GM04504 (cell line): ENCODE measurements at places on chromosomes 11 and 22.

- no peak for DNase-seq
These were observed 38.3 kb downstream of the NCAM1 start for GRCh38 chr11:112999520-112999919.

DNA sequence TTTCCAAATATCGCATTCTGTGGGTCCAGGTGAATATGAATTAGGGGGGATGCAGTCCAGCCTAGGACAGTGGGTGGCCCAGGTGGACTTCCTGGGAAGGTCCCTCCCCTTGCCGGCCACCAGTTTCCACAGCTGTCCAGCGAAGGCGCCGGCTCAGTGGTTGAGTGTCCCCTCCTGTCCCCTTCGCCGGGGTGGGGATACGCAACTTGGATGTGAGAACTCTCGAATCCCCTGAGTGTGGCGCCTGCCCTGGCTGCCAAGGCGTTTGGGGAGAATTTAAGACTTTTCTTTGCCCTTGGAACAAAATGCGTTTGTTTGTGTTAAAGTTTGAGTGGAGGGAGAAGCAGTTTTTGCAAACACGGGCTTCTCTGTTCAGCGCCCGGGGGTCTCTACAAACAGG, 123.7 kb downstream of the KCNQ1OT1 start:
- no peak for DNase-seq

GRCh38 chr11:64122411-64123410, 43.2 kb downstream of the MACROD1 start:
- no peak for DNase-seq

- DNase-seq, result no peak
These were observed 30.1 kb upstream of the CECR2 start for GRCh38 chr22:17339095-17339693.

GRCh38 chr11:87150936-87151335, 113.2 kb downstream of the TMEM135 start:
- DNase-seq, result no peak

GRCh38 chr22:39266398-39267030, 21.7 kb upstream of the PDGFB start:
- DNase-seq, result no peak

DNA sequence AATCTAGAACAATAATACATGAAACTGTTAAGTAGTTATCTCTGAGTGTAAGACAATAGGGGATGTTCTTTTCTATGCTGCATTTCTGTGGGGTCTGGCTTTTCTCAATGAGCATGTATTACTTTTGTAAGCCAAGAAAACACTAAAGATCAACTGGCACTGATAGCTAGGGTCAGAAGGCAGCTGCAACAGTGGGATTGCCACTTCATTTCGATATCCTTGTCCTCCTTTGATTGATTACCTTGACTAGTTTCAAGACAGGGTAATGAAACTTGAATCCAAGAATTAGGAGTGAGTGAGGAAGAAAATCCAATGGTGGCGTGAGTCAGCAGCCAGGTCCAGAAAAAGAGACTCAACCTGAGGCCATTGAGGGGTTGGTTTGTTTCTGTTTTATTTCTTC, 46.5 kb downstream of the FEZ1 start:
- DNase-seq, result no peak

DNA sequence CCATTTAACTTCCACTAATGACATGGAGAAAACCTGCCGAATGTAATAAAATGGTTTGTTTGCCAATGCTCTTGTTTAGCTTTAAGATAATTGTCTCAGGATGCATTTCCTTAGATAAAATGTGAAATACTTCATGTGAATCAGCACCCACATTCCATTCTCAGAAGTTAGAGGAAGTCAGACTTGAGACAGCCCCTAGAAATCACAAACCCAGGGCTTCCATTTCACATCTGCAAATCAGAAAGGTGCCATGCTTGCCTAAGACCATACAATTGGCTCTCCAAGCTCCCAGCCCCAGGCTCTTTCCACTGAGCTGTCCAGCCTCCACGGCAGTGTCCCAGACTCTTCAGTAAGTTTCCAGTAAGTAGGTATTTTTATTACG, 35.6 kb upstream of the ADORA2A start:
- DNase-seq, result peak; percentile 50

DNA sequence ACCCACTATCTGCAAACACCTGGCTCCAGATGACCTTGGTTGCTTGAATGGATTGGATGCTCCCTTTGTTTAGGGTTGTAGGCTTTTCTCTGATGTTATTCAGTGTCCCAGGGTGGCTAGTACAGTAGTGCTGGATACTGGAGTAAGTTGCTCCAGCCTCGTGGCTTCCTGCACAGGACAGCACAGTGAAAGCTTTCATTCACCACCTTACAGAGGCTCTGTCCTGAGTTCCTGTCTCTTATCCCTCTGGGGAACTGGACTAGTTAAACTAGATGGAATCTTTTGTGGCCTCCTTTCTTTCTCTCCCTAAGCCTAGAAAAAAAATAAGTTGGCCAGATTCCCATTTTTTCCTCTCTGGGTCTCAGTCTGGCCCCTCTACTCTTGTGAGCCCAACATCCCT, 42.6 kb downstream of the MRPL48 start:
- no peak for DNase-seq

- DNase-seq, result no peak
These were observed 1.2 kb upstream of the PDE3B start for GRCh38 chr11:14642453-14642852.

DNA sequence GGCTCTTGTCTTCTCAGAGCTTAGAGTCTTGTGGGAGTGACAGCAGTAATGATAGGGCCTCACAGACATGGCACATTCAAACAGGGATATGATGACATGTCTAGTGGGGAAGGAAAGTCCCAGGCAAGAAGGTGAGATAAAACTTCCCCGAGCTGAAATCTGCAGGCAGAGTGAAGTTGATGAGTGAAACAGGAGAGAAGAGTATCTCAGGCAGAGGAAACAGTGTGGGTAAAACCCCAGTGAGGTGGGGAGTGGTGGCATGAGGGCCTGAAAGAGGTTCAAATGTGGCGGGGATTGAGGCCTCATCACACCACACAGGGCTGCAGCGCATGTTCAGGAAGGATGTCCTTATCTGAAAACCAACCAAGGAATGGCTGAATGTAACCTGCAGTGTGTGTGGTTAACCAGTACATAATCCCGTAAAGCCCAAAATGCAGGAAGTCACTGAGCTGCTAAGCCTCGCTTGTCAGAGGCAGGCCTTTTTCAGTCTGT, 153.8 kb upstream of the E2F8 start:
- DNase-seq, result no peak

- no peak for DNase-seq
These were observed 23.4 kb upstream of the CLNS1A start for GRCh38 chr11:77660947-77661346.

- DNase-seq, result no peak
These were observed 126.4 kb downstream of the SEZ6L start for GRCh38 chr22:26295563-26296126.

DNA sequence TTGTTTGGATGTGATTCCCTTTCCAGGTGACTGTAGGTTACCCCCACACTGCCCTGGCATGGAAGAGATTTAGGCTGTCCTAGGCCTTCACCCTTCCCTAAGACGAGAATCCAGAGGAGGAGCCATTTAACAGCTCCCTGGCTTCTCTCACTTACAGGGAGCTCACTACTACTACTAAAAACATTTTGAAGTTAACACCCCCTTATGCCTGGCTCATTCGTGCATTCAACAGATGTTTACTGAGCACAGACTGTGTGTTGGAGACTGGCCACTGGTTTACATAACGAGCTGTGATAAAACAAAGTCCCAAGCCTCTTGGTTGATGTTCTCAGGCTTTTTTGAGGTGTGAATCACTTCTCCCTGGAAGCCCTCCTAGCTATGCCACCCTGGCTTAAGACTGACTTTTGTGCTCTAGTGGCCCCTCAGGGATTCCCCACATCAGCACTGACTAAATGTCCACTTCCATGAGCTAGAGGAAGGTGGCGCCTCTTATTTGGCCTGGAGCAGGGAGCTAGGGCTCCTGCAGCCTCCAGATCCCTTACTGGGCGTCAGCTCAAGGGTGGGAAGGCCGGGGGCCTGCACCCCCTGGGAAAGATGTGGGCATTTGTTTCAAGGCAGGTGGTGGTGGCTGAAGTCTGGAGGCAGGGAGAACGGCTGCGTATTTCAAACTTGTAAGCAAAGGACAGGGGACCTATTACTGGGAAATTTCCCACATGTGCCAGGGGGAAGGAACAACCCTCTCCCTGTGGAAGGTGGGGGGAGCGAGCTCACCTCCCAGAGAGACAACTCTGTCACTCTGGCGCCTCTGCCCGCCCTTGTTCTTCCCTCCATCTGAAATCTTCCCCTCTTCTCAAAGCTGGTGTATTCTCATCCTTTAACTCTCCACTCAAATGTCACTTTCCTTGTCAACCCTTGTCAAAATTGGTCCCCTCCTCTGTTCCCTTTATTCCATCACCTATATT, 19.4 kb upstream of the MALAT1 start:
- peak; percentile 99 for DNase-seq

GRCh38 chr11:46243796-46244109, 33.7 kb upstream of the CREB3L1 start:
- no peak for DNase-seq

DNA sequence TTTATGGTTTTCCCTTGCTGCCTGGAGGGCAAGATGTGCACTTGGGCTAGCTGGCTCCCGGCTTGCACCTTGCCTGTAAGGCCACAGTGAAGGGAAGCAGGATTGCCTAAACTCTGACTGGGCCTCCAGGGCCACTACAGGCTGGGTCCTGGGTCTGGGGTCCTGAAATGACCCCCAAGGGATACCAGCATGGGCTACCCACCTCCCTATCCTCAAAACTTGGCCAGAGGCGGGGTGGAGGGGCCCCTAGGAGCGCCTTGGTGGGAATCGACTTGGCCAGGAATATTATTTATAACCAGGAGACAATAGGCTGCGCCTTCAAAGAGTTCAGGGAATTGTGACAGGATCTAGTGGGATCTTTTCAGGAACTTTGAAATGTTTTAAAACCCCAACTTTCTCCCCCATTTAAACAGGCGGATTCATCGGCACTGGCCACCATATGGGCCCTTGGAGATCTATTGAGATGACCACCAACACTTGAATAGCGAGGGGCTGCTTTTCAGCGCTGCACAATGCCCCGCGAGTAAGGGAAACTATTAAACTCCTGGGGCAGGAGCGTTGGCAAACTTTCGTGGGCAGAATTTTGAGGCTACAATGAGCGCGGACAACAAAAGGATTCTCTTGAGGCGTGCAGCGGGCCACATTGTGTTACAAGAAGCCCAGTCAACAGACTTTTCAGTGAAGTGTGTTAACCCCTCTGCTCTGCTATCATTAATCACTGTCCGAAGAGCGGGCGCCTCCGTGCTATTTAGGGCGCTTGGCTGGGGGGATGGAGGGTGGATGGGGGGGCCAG, 15.2 kb downstream of the PAX6 start:
- no peak for DNase-seq

- DNase-seq, result no peak
These were observed 89.1 kb upstream of the LUZP2 start for GRCh38 chr11:24407733-24408132.
